Endodermal cell (in vitro differentiated cells): ENCODE measurements at places on chromosomes 7 and 10.
A peak's percentile ranks its signal among the peaks of the same experiment; 100 is the strongest.

DNA sequence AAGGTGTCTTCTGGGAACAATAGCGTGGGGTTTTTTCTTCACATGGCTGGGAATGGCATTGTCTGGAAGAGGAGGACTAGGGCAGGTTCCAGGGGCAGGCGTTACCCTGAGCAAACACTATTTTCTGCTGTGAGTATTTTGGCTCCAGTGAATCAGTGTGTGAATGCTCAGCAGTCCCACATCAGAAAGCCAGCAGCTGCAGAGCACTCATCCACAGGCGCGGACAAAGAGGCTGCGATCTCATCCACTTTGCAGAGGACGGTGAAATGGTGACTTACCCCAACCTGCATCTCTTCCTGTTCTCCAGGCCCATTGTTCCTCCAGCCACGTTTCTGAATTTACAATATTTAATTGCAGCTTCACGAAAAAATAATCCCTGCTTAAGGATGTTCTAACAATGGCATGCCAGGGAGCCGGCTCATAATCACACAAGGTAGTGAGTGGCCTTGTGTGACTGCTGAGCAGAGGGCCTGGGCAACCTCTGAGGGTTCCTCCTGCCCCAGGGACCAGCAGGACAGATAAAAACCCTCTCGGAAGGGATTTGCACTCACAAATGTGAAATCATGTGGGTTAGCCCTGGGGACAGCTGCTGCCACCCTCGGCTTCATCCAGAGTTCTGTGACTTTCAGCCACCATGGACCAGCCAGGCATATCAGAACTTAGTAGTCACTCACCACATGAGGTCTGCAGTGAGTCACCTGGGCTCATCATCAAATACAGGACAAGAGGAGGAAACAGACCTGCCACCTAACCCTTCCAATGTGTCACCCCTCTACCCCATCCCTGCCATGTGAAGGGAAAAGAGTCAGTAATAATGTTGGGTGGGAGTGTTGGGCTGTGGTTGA is 65.0 kb upstream of the EN2 start:
- peak; percentile 60 for DNase-seq

DNA sequence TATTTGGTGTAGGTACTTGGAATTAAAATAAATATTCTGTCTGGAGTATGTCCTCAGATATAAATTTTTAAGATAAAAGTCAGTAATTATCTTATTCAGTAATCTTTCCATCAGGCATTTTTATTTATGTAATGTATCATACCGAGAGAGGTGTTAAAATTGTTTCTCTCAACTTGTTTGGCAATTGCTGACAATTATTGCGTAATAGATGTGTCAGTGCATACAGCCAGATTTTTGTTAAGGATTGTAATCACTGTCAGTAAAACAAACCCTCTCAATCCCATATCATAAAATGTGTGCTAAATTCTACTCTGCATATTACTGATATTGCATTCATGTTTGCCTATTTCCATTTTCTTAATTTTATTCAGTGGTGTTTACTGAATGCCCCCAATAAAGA is 69.2 kb downstream of the CNTNAP2 start:
- DNase-seq, result no peak

GRCh38 chr7:30625283-30625682 is 30.6 kb downstream of the GARS1 start:
- DNase-seq, result no peak

DNA sequence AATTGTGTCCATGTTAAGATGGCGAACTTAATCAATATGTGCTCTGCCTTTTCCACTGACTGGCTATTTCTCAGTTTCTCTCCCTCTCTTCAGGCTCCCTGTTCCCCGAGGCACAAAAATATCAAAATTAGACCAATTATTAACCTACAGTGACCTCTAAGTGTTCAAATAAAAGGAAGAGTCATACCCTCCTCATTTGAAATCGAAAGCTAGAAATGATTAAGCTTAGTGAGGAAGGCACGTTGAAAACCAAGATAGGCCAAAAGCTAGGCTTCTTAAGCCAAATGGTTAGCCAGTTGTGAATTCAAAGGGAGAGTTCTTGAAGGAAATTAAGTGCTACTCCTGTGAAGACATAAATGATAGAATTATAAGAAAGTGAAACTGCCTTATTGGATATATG is 81.1 kb upstream of the MBL2 start:
- no peak for DNase-seq

GRCh38 chr7:136179851-136180721 is 202.9 kb upstream of the MTPN start:
- DNase-seq, result no peak

GRCh38 chr7:94584113-94584512 is 71.8 kb downstream of the SGCE start:
- DNase-seq, result no peak

- no peak for DNase-seq
Observed at GRCh38 chr10:52599551-52600200, 172.9 kb downstream of the MBL2 start.

- DNase-seq, result no peak
Observed at GRCh38 chr10:91860885-91861284, 48.4 kb downstream of the FGFBP3 start.

DNA sequence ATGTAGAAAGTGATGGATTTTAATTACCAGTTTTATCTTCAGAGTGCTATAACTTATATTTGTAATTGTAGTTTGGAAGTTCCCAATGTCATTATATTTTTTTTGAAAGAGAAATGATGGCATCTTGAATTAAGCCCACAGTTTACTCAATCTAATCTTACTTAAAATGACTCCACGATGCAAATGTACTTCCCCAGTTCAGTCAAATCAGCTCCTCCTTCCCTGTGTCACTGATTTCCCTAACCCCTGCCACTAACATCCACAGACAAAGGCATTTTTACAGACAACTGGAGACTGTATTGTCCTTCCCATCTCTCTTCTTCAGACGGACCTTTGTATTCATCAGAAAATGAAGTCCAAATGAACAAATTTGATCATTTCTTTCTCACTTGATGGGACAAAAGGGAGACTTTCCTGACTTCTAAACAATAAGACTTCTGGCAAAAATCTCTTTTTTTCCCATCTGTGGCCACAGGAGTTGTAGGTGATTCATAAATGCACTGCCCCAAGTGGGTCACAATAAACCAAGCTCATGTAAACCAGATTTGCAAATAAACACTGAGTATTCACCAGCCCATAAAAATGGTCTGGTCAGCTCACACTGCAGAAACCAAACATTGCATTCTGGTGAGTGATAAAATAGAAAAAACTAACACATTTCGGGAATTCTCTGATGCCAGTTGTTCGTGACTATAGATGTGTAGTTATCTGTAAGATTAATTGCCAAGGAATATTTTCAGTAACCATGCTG is 162.9 kb downstream of the FANK1 start:
- DNase-seq, result no peak

- DNase-seq, result no peak
Observed at GRCh38 chr7:144763291-144763690, 72.6 kb downstream of the TPK1 start.

GRCh38 chr7:35734001-35734483 is 39.1 kb upstream of the HERPUD2 start:
- no peak for DNase-seq

DNA sequence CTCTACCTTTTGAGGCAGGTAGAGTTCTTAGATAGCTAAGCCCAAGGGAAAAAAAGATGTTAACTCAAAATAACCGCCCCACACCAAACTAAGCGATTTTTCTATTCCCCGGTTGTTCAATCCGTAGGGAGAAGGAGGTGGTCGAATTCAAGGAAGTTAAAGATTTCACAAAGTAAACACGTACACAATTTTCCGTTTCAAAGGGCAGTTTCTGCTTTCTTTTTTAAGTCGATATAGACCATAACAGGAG is 842 bp downstream of the KBTBD2 start:
- peak; percentile 57 for DNase-seq

GRCh38 chr7:101156277-101156676 is 2.0 kb downstream of the AP1S1 start:
- DNase-seq, result peak; percentile 73

DNA sequence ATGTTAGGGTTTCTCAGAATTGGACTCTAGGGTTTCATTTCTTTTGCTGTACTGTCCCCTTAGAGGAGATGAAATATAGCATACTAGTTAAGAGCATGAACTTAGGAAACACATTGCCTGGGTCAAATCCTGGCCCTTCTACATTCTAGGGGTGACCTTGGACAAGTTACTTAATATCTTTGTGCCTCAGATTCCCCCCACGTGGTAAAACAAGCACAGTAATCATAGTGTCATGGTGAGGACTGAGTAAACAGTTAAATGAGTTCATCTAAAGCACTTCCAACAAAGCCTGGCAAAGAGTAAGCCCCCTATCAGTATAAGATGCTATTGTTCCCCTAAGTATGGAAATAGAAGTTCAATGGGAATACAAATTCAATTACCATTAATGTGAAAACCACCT is 5.1 kb downstream of the DPY19L1 start:
- DNase-seq, result no peak

DNA sequence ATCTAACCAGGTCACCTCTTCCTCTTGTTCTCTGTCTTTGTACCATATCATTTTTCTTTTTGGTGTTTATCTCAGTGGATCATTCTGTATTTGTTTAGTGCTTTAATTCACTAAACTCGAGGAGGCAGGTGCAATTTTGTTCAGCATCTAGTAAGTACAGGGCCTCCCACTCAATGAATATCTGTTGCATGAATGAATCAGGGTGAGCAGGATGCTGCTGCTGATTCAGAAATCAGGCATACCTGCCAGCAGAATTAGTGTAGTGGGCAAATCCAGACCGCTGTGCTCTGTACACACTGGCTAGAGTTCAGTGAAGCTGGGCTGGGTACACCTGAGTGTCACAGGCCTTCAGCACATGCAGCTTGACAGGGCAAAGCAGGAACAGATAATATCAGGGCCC is 511.9 kb downstream of the SUGCT start:
- DNase-seq, result no peak

DNA sequence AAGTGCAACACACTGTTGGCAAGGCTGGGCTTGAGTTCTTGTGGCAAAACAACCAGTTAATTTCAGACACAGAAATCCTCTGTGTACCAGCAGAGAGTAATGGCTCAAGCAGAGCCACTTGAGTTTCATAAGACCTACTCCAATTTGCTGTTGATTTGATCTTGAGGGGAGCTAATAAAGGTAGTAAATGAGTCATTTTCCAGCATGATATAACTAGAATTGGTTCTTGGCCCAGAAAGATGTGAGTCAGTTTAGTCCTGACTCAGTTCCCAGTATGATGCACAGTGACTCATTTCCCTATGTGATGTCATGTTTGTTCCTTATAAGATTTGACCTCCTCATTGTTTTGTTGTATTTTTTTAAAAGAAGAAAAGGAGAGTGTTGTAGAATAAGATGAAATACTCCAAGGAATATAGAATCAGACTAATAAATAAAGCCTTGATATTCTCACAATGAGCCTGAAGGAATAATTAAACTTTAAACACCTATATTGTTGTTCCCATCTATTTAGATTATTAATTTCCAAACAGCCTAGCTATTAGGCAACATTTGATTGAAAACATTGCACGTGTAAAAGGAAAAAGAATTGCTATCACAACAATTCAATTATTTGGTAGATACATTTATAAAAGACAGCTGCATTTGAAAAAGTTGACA is 186.2 kb downstream of the REEP3 start:
- no peak for DNase-seq

- peak; percentile 92 for DNase-seq
Observed at GRCh38 chr10:117175901-117176534, 21.3 kb upstream of the KCNK18 start.

GRCh38 chr7:137687556-137688265 is 159.1 kb downstream of the DGKI start:
- DNase-seq, result no peak

DNA sequence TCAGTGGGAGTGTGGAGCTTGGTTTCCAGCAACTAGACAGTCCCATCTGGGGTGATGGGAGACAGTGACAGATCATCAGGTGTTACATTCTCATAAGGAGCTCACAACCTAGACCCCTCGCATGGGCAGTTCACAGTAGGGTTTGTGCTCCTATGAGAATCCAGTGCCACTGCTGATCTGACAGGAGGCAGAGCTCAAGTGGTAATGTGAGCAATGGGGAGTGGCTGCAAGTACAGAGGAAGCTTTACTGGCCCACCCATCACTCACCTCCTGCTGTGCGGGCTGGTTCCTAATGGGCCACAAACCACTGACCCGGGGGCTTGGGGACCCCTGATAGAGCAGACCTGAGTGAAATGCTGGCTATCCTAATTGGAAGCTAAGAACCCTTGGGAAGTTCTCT is 242.8 kb downstream of the BAMBI start:
- DNase-seq, result no peak

- no peak for DNase-seq
Observed at GRCh38 chr7:140771826-140772225, 75.3 kb downstream of the NDUFB2 start.

DNA sequence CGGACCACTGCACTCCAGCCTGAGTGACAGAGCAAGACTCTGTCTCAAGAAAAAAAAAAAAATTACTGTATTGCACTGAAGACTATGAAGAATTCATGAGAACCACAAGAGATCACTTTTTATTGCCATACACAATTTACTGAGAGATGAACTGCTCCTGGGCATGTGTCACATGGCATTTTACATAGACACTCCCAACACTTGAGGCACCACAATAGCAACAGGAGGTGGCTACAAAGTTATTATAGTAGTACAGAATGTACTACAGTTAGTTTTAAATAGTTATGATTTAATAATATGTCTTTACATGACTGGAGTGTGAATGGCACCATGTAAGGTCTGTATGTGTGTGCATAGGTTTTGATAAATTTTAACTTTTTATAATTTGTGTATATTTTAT is 70.6 kb downstream of the KMT2E start:
- no peak for DNase-seq

GRCh38 chr10:133110133-133110532 is 22.4 kb downstream of the ADGRA1 start:
- no peak for DNase-seq

GRCh38 chr10:123378302-123378701 is 224.1 kb downstream of the BUB3 start:
- DNase-seq, result no peak

- peak; percentile 89 for DNase-seq
Observed at GRCh38 chr7:111752022-111752582, 189.8 kb upstream of the IMMP2L start.

GRCh38 chr7:26510231-26510957 is 218.7 kb downstream of the SNX10 start:
- no peak for DNase-seq

- no peak for DNase-seq
Observed at GRCh38 chr7:2010101-2010500, 222.6 kb downstream of the MAD1L1 start.

DNA sequence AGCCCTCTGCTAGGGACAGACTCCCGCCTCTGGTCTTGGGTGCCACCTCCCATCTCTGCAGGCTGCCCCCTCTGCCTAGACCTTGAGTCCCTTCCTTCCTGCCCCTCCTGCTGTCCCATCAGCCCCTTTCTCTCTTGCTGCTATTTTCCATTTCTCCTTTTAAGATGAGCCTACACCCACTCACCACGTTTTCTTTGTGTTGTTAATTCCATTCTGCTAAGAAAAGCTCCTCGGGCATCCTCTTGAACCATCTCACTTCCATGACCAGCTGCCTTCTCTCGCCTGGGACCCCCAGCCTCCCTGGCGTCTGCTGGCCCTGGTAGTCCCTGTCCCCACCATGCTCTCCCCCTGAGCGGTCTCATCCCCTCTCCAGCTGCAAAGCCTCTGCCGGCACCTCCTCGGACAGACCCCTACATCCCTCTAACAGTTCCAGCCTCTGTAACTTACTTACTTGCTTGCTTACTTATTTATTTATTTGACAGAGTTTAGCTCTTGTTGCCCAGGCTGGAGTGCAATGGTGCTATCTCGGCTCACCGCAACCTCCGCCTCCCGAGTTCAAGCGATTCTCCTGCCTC is 95.8 kb upstream of the SH2B2 start:
- no peak for DNase-seq

GRCh38 chr7:74030861-74031260 is 2.9 kb downstream of the ELN start:
- no peak for DNase-seq

- DNase-seq, result no peak
Observed at GRCh38 chr7:116239434-116239833, 29.1 kb downstream of the TES start.
